ENCODE measurements at places on chromosomes 5 and 9. TPM values are rescaled to one million over a fixed set of nuclear protein-coding genes. Genes with fewer than 3 reads are reported as not detected.

DNA sequence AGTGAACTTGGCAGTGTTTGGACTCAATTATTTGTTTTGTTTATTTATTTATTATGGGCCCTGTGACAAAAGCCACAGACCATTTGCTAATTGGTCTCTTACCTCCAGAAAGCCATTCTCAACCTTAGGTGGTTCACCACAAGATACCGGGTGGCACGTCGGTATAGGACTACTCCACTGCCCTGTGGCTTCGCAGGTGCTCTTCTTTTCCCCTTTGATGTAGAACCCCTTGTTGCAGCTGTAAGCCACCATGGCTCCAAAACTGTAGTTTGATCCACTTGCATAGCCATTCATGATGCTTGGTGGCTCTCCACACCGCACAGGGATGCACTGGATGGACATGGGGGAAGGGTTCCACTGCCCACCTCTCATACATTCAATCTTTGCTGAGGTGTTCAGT, 73.3 kb upstream of the TXNDC8 start:
- no peak for DNase-seq

DNA sequence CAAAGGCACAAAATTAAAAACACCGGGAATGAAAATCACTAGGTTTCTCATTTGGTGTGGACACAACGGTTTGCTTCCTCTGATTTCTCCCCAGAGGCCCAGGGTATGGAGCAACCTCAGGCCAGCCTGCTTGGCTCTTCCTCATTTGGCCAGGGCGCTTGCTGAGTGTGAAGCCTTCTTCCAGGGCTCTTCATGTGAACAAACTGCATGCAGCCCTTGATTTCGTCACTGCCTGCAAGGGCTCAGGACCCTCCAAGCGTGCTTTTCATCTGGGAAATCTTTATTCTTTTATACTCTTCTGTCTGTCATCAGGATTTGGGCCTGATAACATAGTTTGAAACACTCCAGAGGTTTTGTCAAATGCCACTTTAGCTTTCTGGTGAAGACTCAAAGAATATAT, 122.6 kb upstream of the KLF4 start:
- DNase-seq, result peak; percentile 81

DNA sequence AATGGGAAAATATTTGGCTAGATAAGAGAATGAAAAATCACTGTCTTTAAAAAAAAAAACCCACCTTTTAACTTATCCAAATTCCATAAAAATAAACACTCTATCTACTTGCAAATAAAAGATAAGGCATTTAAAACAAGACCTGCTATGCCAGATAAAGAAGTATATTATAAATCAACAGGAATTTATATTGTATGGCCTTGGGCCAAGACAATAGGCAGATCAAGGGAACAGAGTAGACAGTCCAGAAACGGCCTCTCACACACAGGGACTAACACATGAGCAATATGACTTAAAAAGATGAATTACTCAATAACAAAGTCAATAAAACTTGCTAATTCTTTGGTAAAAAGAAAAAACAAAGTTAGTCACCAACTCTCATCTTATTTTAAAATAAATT, 34.7 kb upstream of the ICE1 start:
- DNase-seq, result no peak

DNA sequence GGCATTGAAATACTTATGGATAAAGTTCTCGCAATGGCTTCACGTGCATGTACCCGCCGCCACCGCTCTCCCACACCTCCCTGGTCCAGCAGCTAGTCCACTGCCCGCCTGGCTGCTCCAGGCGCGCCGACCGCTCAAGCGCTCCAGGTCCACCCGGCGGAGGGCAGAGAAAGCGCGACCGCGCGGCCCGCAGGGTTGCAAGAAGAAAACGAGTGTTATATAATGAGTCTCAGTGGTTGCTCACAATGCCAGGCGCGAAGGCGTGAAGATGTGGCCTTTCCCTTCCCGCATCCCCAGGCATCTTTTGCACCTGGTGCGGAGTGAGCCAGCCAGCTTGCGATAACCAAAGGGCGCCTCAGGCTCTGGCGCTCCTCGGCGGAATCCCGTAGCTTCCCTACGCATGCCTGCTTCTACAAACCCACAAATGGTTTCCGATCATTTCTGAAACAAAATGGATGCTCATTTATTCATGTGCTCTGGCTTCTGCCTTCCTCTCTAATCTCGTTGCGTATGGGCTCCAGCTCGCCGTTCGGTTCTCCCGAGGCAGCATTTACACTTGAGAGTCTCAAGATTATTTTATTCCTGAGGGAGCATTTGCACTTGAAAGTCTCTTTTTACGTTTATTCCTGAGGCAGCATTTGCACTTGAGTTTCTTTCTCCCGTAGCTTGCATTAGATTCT, 25.7 kb downstream of the CDKN2A start:
- DNase-seq, result peak; percentile 79

GRCh38 chr5:95730011-95730700, 980 bp upstream of the RHOBTB3 start:
- DNase-seq, result no peak

GRCh38 chr9:82457891-82458290, 469.3 kb downstream of the SPATA31D1 start:
- no peak for DNase-seq

DNA sequence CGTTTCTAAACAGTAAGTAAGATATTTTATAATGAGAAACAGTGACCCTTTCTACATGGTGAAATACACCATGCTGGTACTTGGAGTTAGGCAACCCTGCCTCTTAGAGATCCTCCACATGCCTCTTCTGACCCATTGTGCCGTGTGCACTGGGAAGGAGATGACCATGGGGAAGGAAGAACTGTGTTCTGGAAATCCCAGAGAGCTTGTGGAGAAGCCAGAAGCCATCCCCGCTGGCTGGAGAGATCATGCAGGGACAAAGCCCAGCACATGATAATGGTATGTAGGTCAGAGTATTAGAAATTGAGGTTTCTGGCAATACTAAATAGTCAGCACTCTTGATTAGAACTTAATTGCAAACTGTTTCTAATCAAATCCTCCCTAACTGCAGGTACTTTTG, 307.3 kb downstream of the FBXL7 start:
- no peak for DNase-seq

RGS14 gene
- total RNA-seq, result 11.9 TPM

FAM78A gene
- total RNA-seq, result 18.2 TPM

TLX3 gene
- not detected for total RNA-seq

ANXA2R gene
- total RNA-seq, result 5.9 TPM

NUDT12 gene
- 20.2 TPM for total RNA-seq

RAI14 gene
- 51.3 TPM for total RNA-seq

SPINK6 gene
- not detected for total RNA-seq

SLC25A2 gene
- 1.2 TPM for total RNA-seq

Data from upper lobe of left lung (tissue), 6 donors.